Upper lobe of left lung (tissue), 6 donors: ENCODE measurements at places on chromosomes 3 and 15.

- peak; percentile 26 for DNase-seq
Measured at GRCh38 chr3:46864061-46864881, 1.0 kb upstream of the MYL3 start.

- DNase-seq: no peak
Measured at GRCh38 chr15:62165793-62166375, 799 bp upstream of the C2CD4B start.

DNA sequence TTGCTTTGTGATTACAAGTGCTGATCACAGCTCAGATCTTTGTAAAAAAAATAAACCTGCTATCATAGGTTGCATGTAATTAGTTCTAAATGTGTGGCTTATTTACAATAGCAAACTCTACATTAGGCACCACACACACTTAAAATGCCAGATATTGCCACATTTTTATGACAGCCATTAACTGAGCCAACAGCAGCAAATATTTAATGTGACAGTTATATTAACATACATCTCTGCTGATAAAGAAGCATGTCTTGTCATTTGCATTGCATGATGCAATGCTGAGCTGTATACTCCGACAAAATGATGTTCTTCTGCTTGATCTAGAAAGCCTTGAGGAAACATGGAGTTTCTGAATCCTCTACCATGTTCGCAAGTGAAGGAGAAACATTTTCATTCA is 273.6 kb upstream of the VEPH1 start:
- DNase-seq: no peak

DNA sequence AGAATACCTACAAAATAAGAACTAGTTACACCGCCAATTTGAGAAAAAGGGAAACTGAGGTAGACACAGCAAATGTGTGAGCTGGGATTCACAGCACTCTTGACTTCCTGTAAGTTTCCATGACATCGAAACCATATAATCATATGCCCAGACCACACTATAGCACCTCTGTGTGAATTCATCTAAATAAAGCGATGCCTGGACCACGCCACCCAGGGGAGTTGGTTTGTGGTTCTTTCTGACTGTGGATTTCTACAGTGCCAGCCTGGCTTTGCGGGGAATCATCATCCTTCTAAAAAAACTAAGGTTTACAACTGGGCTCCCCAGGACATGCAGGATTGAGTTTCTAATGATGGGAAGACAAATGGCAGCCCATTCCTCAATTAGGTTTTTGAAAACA is 23.5 kb upstream of the CA12 start:
- DNase-seq: no peak

DNA sequence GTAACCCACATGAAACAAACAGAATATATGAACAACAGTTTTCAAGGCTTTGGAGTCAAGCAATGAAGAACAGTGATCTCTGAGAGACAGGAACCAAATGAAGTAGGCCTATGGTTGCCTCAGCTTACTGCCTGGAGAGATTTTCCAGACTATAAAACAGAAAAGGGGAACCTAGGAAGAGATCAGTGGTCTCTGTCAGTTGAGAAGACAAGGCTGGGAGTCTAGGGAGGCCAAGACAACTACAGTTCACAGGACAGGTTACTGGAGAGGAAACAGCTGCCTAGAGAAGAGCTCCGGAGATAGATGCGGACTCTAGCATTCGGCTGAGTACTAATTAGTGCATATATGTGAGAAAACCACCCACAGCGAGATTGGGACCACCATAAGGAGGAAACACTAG is 87.7 kb downstream of the PLCH1 start:
- no peak for DNase-seq

DNA sequence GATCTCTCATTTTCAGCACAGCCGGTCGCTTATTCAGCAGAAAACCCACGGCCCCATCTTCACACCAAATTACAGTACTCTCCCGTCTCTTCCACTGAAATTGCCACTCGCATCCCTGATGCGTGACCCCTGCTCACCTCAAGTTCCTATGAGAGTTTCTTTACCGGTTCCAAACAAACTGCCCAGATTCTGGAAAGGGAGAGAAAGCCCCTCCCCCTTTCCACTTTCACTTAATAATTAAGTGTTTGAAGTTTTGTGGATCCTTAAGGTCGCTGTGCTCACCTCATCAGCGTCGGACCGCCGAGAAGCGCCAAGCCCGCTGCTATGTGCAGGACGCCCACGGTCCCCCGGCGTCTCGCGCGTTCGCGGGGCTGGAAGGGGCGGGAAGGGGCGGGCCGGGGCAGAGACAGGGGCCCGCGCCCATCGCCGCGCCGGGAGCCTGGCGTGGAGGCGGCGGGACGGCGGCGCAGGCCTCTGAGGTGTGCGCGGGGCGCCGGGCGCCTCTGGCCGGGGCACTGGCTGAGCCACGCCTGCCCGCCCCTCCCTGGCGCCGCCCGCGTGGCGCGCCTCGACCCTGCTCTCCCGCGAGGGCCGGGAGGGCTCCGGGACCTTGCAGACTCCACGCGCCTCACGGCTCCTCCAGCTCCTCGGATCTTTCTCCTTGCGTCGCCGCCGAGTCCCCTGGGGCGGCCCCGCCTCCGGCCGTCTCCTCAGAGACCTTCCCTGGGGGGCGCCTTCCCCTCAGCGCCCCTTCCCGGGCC is at the start of gene GPR156:
TSS of gene GPR156 (minus strand) at position 476 of the 761 bp plus-strand sequence. CDS start 41,124 bp downstream, outside the sequence.
- no peak for DNase-seq
